Activated CD4-positive, alpha-beta T cell treated with anti-CD3 and anti-CD28 coated beads, Interleukin-2, amount 10 ng/mL, durations not matched to agents 7 days and 5 days (primary cell): ENCODE measurements at places on chromosomes 5 and 9.

DNA sequence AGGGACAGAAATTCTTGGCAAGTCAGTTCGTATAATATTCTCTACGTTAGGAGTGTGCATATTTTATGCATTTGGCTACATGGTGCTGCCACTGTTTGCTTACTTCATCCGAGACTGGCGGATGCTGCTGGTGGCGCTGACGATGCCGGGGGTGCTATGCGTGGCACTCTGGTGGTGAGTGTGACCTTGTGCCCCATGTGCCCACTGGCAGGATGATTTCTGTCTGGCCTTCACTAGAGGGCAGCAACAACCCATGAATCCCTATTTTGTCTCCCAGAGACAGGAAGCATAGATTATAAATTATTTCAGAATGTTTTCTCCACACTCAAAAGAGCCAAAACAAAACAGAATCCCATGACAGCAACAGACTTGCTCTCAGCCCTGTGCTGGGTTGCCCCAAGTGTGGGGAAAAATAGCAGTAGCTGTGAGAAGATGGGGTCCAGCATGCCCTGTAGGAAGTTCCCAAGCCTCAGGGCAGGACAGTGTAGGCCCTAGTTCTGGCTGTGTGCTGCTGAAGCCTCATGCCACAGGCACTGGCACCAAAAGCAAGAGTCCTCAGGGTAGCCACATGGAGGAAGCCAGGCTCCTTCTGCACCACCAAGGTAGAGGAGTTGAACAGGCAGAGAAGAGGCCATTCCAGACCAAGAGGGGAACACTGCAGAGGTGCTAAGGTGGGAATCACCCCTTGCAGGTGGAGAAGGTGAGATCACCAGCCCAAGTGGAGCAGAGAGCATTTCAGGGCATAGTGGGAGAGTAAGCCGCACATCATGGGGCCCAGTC, 16.0 kb downstream of the SLC22A5 start:
- H3K4me1 ChIP-seq, result peaks cover 49% of the 10 kb centered on the region
- peak overlapping the region; percentile 84 for H3K27ac ChIP-seq
- peak; percentile 80 for DNase-seq
- no peaks in the 10 kb centered on the region for H3K27me3 ChIP-seq
- H3K36me3 ChIP-seq, result no peaks in the 10 kb centered on the region

DNA sequence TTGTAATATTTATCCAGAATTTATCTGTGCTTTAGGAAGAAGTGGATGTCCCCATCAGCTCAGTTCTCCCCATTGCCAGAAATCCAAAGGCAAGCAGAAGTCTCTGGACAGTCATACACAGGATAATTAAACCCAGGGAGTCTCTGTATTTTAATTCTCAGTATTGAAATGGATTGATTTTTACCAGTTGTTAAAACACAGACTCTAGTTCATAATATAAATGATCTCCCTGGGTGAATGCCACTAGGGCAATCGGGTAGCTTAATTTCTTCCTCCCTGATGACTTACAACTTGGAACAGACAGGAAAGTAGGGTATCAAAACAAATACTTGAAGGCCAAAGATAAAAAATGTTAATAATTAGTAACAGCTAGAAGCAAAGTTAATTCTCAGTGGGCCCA, 66.5 kb upstream of the DAP start:
- H3K4me3 ChIP-seq, result no peak overlapping the region
- no peak for DNase-seq
- no peaks in the 10 kb centered on the region for H3K4me1 ChIP-seq
- H3K27me3 ChIP-seq, result peaks cover 1% of the 10 kb centered on the region
- no peak overlapping the region for H3K27ac ChIP-seq

GRCh38 chr5:76690037-76690679, 25.8 kb upstream of the F2R start:
- no peak overlapping the region for H3K4me3 ChIP-seq
- H3K36me3 ChIP-seq, result peaks cover 62% of the 10 kb centered on the region
- DNase-seq, result no peak
- peaks cover 16% of the 10 kb centered on the region for H3K4me1 ChIP-seq
- no peaks in the 10 kb centered on the region for H3K27me3 ChIP-seq

DNA sequence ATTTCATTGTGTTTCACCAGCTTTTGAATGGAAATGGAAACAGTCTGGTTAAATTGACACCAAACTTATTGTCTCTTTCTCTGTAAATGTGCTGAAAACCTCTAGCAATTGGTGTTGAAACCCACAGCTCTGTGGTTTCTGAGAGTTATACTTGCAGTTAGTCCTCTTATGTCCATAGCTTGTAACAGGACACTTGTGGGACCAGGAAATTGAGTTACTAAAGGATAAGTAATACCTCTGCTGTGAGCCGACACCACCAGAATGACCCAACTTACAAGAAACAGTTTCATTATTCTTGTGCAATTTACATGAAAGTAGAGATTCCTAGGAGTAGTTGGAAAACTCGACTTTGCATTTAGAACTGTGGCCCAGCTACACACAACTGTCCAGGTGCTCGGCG, 191.5 kb downstream of the CFAP90 start:
- DNase-seq, result no peak
- no peaks in the 10 kb centered on the region for H3K27me3 ChIP-seq
- H3K27ac ChIP-seq, result no peak overlapping the region
- no peaks in the 10 kb centered on the region for H3K4me1 ChIP-seq

DNA sequence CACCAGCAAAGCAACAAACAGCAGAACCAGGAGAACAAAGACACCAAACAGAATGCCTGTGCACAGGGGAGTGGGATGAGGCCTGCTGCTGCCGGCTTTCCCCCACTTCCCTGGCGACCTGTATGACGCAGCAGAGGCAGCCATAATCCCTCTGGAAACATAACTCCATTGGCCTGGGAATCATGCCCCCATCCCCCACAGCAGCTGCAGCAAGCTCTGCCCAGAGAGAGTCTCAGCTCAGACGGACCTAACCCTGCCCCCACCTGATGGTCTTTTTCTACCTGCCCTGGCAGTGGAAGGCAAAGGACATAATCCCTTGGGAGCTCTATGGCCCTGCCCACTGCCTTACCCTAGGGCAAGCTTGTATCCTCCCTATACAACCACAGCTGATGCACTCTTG, 81.8 kb upstream of the FANCC start:
- no peaks in the 10 kb centered on the region for H3K4me1 ChIP-seq
- no peak for DNase-seq
- H3K27ac ChIP-seq, result no peak overlapping the region
- peaks cover 37% of the 10 kb centered on the region for H3K27me3 ChIP-seq

DNA sequence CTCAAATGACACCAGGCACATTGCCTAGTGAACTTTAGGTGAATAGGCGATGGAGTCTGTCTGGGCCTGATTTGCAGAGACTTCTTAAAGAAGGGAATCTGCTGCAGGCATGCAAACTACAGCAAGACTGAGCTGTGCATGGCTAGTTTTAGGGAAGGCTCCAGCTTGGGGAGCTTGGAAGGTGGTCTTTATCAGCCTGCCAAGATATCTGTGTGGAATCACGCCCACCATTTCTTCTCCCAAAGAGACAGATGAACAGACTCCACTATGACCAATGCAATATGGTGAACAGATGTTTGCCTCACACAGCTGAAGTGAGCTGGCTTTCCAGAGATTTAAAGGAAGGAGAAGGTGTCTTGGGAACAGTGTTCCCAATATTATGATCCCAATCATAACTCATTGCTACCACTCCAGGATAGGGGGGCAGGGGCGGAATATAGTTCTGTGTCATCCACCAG, 129.0 kb upstream of the HMHB1 start:
- H3K27ac ChIP-seq, result no peak overlapping the region
- DNase-seq, result no peak
- H3K27me3 ChIP-seq, result no peaks in the 10 kb centered on the region
- H3K36me3 ChIP-seq, result no peaks in the 10 kb centered on the region
- H3K4me3 ChIP-seq, result no peak overlapping the region

DNA sequence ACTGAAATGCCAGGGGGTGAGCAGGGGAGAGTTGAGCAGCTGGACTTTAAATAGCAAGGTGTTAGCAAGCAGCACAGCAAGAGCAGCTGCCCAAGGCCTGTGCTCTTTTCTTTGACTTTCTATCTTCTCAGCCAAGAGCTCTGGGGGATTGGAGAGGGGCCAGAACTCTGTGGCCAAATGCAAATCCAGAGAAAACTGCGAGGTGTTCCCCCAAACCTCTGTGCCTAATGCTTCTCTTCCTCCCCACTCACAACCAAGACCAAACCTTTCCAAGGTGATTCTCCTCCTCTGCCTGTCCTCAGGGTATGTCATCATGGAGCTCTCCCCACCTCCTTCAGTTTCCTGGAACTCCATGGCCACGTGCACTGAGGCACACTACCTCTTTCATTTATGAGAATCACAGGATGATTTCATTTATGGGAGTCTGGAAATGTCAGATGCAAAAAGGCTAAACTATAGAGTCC, 118.7 kb upstream of the WWC1 start:
- H3K4me1 ChIP-seq, result no peaks in the 10 kb centered on the region
- no peaks in the 10 kb centered on the region for H3K36me3 ChIP-seq
- no peak overlapping the region for H3K27ac ChIP-seq
- peaks cover 2% of the 10 kb centered on the region for H3K27me3 ChIP-seq

DNA sequence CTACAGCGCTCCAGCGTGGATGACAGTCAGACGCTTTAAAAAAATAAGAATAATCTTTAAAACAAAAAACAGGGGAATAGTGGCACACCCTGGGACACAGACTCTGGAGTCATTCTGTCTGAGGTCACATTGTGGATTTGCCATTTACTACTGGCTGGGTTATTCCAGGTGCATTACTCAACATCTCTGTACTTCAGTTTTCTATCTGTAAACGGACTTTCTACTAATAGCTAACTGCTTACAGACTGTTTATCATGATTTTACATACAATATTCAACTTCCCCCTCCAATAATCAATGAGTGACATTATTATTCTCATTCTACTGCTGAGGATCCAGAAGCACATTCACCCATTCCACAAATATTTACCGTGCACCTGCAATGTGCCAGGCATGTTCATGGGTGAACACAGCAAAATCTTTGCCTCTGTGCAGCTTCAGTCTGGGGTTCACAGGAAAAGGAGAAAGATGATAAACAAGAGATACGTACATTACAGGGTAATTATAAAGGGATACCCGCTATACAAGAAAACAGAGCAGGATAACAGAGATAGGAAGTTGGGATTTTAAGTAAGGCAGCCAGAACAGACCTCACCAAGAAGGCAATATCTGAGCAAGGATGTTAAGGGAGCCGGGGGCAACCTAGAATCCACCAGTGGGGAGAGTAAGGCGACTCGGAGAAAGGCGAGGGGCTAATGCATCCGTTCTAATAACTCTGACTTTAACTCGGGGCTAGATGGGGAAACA, 984 bp upstream of the RAD23B start:
- H3K27ac ChIP-seq, result peak overlapping the region; percentile 86
- H3K27me3 ChIP-seq, result peaks cover 8% of the 10 kb centered on the region
- peaks cover 17% of the 10 kb centered on the region for H3K36me3 ChIP-seq
- peak overlapping the region; percentile 89 for H3K4me3 ChIP-seq
- peaks cover 40% of the 10 kb centered on the region for H3K4me1 ChIP-seq

DNA sequence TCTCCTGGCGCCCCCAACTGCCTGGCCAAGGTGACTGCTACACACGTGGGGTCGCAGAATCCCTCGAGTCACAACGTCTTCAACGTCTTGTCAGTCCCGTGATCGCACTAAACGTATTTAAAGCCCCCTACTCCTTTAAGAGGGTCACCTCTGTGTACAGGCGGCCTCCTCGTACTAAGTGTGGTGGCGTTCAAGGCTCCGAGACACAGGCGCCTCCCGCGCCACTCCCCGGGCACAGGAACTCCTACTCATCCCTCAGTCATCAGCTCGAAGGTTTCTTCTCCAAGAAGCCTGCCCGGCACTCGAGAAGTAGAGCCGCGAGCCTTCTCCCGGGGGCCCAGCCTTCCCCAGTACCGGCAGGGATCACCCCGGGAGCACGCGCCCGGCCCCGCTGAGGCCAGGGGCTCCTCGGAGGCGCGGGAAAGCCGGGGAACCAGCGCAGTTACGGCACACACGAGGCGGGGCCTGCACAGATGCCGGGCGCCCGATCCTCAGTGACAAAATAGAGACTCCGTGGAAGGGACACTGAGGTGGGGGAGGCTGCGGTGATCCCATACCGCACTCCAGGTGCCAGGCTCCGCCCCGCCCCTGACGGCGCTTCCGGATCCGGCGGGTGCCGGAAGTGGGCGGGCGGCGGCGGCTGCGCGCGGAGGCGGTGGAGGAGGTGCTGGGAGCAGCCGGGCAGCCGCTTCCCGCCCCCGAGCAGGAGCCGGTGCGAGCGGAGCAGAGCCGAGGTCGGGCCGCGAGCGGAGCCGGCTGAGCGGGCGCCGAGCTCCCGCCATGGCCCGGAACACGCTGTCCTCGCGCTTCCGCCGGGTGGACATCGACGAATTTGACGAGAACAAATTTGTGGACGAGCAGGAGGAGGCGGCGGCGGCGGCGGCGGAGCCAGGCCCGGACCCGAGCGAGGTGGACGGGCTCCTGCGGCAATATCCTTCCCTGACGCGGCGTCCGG, 6.9 kb downstream of the ARPC5L start:
- peak overlapping the region; percentile 98 for H3K27ac ChIP-seq
- peaks cover 51% of the 10 kb centered on the region for H3K4me1 ChIP-seq
- peak overlapping the region; percentile 90 for H3K4me3 ChIP-seq
- H3K27me3 ChIP-seq, result no peaks in the 10 kb centered on the region
- peaks cover 34% of the 10 kb centered on the region for H3K36me3 ChIP-seq
- DNase-seq, result peak; percentile 89

GRCh38 chr5:7518947-7519560, 123.1 kb downstream of the ADCY2 start:
- H3K4me3 ChIP-seq, result no peak overlapping the region
- no peaks in the 10 kb centered on the region for H3K36me3 ChIP-seq
- no peak overlapping the region for H3K27ac ChIP-seq
- no peaks in the 10 kb centered on the region for H3K4me1 ChIP-seq
- no peak for DNase-seq

DNA sequence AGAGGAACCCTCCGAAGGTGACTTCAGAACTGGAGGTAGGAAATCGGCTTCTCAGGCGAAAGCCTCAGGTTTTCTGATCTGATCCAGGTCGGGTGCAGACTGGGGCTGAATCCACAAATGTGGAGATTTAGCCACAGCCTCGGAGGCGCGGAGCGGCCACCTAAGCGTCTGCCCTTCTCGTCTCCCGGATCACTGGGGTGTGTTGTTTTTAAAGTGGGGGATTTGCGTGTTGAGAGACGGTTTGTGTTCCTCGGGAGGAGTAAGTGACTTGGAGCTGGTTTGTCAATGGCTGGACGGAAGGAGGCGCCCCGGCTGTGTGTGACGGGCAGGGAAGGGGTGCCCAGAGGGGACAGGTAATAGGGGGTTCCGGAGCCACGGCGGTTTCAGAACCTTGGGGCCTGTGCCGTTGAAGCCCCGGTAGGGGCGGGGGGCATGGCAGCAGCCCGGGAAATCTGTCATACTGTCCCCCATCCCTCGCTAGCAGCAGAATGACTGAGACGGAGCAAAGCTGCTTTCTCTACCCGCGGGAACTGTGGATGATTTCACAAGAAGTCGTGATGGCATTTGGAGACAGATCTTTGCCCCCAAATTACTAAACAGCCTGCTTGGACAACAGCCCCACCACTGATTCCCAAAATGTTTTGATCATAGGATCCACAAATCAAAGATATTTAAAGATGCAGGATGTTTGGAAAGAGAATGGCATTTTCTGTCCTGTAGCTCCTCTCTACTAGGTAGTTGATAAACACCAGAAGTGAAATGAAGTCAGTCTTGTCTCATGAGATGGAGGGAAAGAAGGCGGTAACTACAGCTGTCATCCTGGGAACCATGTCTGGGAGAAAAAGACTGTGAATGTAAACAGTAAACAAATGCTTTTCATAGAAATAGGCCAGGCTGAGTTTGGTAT, 216.5 kb downstream of the PDZD2 start:
- peaks cover 12% of the 10 kb centered on the region for H3K4me1 ChIP-seq
- H3K27me3 ChIP-seq, result peaks cover 30% of the 10 kb centered on the region
- peak overlapping the region; percentile 68 for H3K27ac ChIP-seq
- DNase-seq, result peak; percentile 7
- peaks cover 6% of the 10 kb centered on the region for H3K36me3 ChIP-seq
- H3K4me3 ChIP-seq, result peak overlapping the region; percentile 67
